ENCODE measurements at places on chromosomes 3 and 15.
A peak's percentile ranks its signal among the peaks of the same experiment; 100 is the strongest.

- DNase-seq, result no peak
Measured at GRCh38 chr3:25156626-25157025, 271.4 kb upstream of the RARB start.

DNA sequence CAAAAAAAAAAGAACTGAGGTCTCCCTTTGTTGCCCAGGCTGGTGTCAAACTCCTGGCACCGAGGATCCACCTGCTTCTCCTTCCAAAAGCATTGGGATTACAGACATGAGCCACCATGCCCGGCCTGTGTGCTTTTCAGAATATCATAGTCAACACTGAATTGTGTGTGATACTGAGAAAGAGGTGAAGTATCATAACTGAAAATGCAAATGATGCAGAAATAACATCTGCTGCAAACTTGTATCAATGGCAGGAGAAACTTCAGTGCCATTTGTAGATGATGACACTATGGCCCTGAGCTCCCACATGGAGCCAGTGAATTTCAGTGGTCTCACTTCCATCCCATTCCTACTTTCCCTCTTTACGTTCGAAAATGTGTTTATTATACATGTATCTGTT is 21.9 kb downstream of the IL12A start:
- no peak for DNase-seq

- peak; percentile 81 for DNase-seq
Measured at GRCh38 chr3:13543253-13543652, 5.7 kb upstream of the FBLN2 start.

DNA sequence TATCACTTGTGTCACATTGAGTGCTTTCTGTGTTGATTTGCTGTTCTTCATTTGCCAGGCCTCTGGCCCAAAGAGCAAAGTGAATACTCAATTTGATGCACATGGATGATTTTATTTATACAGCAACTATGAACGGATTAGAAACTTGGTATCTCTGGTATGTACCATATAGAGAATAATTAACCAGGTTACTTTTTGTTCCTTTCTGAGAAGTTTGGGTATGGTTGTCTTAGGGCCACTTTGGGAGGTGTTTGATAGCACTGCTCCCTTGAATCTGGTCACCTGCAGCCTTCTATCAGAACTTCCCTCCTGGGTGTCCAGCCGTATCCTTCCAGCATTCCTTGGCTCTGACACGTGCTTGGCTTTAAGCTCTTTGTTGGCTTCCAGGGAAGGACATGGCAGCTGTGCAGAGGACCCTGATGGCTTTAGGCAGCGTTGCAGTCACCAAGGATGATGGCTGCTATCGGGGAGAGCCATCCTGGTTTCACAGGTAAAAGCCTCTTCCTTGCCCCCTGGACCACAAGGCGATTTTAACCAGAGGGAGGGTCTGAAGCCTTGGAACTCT is 12.7 kb downstream of the TAGLN3 start:
- no peak for DNase-seq

DNA sequence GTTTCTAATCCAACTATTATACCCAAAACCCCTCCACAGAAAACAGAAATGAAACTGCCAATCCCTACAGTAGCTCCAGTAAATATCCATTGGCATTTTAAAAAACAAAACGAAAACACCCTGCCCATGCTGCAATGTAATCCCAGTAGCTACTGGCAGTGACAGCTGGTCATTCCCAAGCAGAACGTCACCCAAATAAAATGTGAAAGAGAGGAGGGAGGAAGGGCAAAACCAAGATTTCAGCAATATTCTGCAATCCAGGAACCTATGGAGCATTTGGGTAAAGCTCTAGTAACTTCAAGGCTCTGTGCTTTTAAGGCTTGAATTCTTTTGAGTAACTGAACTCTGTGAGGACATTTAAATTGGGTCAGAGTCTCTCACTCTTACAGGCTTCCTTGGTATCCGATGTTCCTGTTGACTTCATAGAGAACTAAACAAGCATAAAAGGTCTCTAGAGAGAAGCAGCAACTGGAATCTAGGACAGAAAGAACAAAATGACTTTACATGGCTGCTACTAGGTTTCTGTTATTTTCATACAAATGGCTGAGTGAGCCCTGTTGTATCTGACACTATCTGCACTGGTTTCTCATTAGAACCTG is 136.2 kb downstream of the TNIK start:
- DNase-seq, result peak; percentile 57

DNA sequence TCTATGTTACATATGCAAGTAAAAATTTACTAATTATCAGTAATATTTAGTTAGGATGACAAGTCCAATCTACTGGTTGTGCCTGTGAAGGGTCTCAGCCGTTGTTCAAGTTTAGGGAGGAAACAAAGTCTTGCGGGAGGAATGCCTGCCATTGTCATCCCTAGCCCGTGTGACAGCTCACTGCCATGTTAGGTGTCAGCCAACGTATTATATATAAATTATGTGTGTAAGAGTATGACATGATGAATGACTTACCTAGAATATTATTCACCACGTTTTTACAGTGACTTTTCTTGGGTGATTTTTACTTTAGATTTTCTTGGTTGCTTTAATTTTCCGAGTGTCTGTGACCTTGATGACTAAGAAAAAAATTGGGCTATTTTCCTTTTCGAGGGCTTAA is 614.4 kb upstream of the MDFIC2 start:
- DNase-seq, result no peak
